Activated CD4-positive, alpha-beta T cell treated with anti-CD3 and anti-CD28 coated beads, Interleukin-10, Interleukin-2, amounts not matched to agents 100 ng/mL and 50 ng/mL, durations not matched to agents 16 hours and 8 hours (primary cell): ENCODE measurements at places on chromosomes 16 and 17.

GRCh38 chr17:73650140-73650539 is 5.9 kb upstream of the SDK2 start:
- no peak for DNase-seq

DNA sequence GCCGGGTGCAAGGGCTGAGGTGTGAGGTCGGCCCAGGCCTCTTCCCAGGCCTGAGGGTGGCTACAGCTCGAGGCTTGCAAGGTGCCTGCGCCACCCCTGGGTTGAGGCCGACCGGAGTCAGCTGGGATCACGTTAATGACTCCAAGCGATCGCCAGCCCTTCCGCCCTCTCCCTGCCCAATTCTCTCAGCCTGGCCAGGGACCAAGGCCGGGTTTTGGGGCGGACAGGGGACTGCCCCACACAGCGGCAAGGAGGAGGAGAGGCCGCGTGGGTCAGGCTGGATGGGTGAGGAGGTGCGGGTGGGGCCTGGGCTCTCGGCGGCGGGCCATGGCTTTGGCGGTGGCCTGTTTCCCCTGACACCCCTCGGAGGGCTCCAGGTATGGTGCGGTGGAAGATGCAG is 3.2 kb upstream of the WDR24 start:
- DNase-seq, result no peak

- no peak for DNase-seq
Measured at GRCh38 chr16:1900452-1900774, 17.8 kb downstream of the HS3ST6 start.

GRCh38 chr16:58339452-58339981 is 44.7 kb upstream of the PRSS54 start:
- DNase-seq, result no peak

GRCh38 chr16:86868070-86868469 is 289.7 kb downstream of the FOXL1 start:
- DNase-seq, result no peak

- DNase-seq, result no peak
Measured at GRCh38 chr17:74532115-74532514, 840 bp upstream of the CD300LB start.

DNA sequence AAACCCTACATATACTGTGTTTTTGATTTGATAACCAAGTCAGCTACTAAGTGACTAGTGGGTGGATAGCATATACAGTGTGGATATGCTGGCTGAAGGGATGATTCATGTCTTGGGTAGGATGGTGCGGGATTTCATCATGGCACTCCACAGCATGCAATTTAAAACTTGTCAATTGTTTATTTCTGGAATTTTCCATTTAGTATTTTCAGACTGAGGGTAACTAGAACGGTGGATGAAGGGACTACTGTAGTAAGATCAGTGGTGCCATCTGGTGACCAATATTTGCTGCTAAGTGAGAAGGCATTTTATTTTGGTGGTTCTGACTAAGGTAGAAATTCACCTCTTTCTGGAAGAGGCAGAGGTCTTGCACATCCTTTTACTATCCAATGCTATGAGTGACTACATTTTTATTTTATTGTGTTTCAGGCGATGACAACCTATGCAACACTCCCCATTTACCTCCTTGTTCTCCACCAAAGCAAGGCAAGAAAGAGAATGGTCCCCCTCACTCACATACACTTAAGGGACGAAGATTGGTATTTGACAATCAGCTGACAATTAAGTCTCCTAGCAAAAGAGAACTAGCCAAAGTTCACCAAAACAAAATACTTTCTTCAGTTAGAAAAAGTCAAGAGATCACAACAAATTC is 3.1 kb downstream of the CDC6 start:
- peak; percentile 63 for DNase-seq

DNA sequence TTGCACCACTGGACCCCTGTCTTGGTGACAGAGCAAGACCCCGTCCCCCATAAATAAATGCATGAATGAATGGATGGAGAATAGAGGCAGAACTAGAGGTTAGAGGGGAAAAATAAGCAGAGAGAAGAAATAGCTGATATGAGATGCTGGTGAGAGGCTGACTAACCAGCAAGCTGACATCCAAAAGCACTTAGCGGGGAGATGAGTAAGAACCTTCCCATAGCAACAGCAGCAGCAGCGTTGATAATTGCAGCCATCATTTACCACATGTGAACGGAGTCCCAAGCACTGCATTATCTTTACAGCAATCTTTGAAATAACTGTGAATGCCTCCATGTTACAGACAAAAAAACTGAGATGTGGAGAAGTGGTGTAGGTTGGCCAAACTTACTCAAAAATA is 777.3 kb upstream of the EEF2KMT start:
- DNase-seq, result no peak

GRCh38 chr17:57292091-57292490 is 35.8 kb downstream of the MSI2 start:
- DNase-seq, result no peak

DNA sequence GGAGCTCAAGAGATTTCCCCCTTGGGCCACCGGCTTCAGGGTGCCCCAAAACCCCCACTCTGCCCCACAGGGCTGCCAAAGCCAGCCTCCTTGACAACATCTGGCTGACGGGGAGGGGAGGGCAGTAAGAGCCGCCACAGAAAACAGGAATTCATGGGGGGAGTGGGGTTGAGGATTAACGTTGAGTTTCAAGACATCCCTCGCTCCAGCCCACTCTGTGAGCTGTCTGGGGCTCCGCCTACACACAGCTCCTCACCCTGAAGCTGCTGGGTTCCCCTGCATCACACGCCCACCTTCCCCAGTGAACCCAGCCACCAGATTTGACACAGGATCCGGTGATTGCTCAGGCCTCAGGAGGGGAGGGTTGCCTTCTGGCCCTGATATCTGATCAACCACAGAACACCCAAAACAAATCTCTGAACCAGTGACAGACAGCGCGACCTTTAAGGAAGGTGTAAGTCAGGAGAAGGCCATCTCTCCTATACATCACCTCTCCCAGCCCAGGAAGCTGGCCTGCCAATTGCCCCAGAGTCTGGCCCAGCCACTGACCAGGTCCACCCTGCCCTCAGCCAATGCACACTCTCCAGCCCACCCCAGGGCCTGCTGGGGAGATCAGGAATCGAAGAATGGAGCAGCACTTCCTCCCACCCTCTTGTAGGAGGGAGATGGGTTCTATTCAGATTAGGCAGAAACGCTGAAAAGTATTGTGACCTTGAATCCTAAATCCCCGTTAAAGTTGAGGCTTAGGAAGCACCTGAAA is 132.1 kb downstream of the CLEC16A start:
- peak; percentile 78 for DNase-seq
